Activated T-cell treated with anti-CD3 and anti-CD28 coated beads, Interleukin-2, amount 50 U/mL, for 24 hours (primary cell): ENCODE measurements at places on chromosomes 1 and 21.
A peak's percentile ranks its signal among the peaks of the same experiment; 100 is the strongest.

- peaks cover 87% of the 10 kb centered on the region for H3K4me1 ChIP-seq
- H3K36me3 ChIP-seq, result peaks cover 100% of the 10 kb centered on the region
- peak; percentile 82 for DNase-seq
- peak overlapping the region; percentile 94 for H3K4me3 ChIP-seq
Measured at GRCh38 chr1:116763787-116764465, 9.7 kb downstream of the CD2 start.

DNA sequence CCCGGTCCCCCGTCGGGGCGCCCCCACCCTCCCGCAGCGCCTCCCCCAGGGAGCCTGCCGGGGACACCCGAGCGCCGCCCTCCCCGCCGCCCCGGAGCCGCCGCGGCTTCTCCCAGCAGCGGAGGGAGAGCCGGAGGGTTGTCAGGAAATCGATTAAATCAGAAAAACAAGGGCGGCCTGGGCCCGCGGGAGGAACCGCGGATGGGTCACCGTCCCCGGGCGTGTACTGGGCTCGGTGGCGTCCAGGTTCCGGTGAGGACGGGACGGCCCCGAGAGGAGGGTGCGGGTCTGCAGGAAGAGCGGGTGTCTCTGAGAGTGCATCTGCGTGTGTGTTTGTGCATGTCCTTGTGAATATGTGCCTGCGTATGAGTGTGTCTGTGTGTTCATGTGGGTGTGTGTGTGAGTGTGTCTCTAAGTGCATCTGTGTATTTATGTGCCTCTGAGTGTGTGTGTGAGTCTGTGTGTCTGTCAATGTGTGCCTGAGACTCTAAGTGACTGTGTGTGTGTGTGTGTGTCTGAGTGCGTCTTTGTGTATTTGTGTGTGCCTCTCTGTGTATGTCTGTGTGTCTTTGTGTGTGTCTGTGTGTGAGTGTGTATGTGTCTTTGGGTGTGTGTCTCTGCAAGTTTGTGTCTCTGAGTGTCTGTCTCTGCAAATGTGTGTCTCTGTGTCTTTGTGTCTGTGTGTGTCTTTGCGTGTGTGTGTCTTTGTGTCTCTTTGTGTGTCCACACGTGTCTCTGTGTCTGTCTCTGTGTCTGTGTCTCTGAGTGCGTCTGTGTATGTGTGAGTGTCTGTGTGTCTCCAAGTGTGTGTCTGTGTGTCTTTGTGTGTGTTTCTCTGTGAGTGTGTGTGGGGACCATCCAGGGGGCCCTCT is 1.1 kb downstream of the SPSB1 start:
- H3K27me3 ChIP-seq, result peaks cover 4% of the 10 kb centered on the region
- H3K4me3 ChIP-seq, result no peak overlapping the region
- H3K4me1 ChIP-seq, result peaks cover 14% of the 10 kb centered on the region
- H3K27ac ChIP-seq, result no peak overlapping the region
- peak; percentile 68 for DNase-seq

DNA sequence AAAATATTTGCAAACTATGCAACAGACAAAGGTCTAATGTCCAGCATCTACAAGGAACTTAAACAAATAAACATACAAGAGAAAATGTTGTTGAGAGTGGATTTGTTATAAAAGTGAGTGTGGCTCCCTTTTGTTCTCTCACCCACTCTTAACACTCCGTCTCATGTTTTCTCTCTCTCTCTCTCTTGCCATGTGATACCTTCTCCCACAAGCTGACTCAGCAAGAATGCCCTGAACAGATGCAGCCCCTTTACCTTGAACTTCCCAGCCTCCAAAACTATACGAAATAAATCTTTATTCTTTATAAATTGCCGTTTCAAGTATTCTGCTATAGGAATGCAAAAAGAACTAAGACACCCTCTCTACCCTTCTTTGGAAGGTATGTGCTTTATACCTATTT is 234.1 kb downstream of the ADGRL2 start:
- H3K27ac ChIP-seq, result no peak overlapping the region
- DNase-seq, result no peak
- H3K36me3 ChIP-seq, result no peaks in the 10 kb centered on the region

DNA sequence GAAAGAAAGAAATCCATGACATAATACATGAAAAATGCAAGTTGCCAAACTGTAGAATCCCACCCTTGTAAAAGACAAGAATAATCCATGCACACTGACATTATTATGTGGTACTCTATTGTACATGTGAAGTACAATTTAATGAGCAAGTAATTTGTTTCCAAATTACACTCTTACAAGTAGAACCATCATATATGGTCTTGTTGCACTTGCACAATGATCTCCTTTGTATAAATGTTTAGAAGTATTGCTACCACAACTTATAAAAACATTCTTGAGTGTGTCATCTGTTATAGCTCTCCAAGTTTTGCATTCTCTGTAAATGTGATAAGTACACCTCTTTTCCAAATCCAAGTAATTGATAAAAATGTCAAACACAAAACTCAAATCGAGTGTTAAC is 29.1 kb upstream of the ZNF281 start:
- H3K27ac ChIP-seq, result no peak overlapping the region
- no peak for DNase-seq
- H3K36me3 ChIP-seq, result no peaks in the 10 kb centered on the region
- no peak overlapping the region for H3K4me3 ChIP-seq
- H3K4me1 ChIP-seq, result peaks cover 22% of the 10 kb centered on the region
- H3K27me3 ChIP-seq, result no peaks in the 10 kb centered on the region

DNA sequence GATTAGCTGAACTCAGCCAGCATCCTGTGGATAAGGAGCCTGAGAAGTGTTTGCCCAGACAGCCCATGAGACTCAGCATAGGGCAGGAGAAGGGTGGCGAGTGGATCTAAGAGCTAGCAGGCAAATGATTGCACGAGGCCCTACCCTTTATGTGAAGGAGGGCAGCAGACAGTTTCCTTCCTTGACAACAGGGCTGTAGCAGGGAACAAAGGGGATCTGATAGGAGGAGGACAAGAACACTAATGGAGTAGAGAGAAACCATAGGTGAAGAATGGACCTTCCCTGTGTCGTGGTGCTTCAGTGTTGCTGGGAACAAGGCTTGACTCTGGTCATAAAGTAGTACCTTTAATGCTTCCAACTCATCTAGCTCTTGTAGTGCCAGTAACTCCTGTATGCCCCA is 84.3 kb downstream of the PGM1 start:
- H3K4me1 ChIP-seq, result no peaks in the 10 kb centered on the region
- H3K36me3 ChIP-seq, result no peaks in the 10 kb centered on the region
- H3K27ac ChIP-seq, result no peak overlapping the region
- no peaks in the 10 kb centered on the region for H3K27me3 ChIP-seq

DNA sequence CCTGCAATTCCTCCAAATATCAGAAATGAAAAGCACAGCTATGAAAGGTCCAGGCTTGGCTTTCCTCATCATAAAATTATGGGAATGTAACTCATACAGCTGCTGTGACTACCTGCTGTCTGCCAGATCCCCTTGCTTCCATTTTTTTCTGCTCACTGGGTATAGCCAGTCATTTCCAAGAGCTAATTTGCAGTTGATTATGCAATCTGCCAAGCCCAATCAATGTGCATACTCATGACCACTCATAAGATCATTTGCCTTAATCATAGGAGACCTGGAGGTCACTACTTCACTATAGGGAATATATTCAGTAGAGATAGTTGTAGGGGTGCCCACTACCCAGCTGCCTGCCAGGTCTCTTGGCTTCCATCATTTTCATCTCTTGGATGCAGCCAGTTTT is 417.7 kb upstream of the ZRANB2 start:
- no peaks in the 10 kb centered on the region for H3K27me3 ChIP-seq
- no peaks in the 10 kb centered on the region for H3K36me3 ChIP-seq

- no peak overlapping the region for H3K4me3 ChIP-seq
- no peak for DNase-seq
- no peaks in the 10 kb centered on the region for H3K27me3 ChIP-seq
- H3K4me1 ChIP-seq, result peaks cover 3% of the 10 kb centered on the region
Measured at GRCh38 chr1:201903135-201903534, 14.4 kb downstream of the SHISA4 start.

- peaks cover 23% of the 10 kb centered on the region for H3K4me1 ChIP-seq
- H3K36me3 ChIP-seq, result peaks cover 8% of the 10 kb centered on the region
Measured at GRCh38 chr1:246139745-246140182, 367.3 kb downstream of the SMYD3 start.

DNA sequence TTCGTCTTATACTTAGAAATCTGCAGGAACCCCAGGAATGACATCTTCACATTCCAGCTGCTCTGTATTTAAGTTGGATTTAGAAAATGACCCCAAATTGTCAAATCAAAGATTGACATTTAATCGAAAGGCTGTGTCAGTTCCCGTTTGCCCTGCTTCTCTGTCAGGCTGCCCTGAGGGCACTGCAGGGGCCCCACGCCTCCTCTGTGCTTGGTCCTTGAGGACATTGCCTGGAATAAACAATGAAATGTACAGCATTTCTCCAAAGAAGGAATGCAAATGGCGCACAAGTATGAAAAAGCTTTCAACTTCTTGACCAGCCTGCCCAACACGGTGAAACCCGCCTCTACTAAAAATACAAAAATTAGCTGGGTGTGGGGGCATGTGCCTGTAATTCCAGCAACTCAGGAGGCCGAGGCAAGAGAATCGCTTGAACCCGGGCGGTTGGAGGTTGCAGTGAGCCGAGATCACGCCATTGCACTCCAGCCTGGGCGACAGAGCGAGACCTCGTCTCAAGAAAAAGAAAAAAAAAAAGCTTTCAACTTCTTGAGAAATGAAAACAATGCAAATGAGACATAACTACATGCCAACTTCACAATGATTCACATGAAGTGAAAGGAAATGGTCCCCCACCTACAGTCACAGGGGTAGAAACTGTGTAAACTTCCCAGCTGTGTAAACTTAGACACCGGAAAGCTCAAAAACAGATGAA is 3.0 kb downstream of the TMPRSS3 start:
- peak overlapping the region; percentile 86 for H3K27ac ChIP-seq
- H3K36me3 ChIP-seq, result peaks cover 30% of the 10 kb centered on the region
- H3K4me1 ChIP-seq, result peaks cover 79% of the 10 kb centered on the region
- H3K27me3 ChIP-seq, result no peaks in the 10 kb centered on the region
- DNase-seq, result no peak
- peak overlapping the region; percentile 52 for H3K4me3 ChIP-seq

GRCh38 chr21:14243874-14244273 is 27.9 kb downstream of the RBM11 start:
- no peak overlapping the region for H3K27ac ChIP-seq
- no peak overlapping the region for H3K4me3 ChIP-seq
- no peak for DNase-seq
- peaks cover 11% of the 10 kb centered on the region for H3K4me1 ChIP-seq
- peaks cover 5% of the 10 kb centered on the region for H3K27me3 ChIP-seq

GRCh38 chr1:180360333-180361075 is 130.4 kb downstream of the LHX4 start:
- H3K27ac ChIP-seq, result no peak overlapping the region
- no peak for DNase-seq

GRCh38 chr1:21024918-21025317 is 151.8 kb downstream of the EIF4G3 start:
- peaks cover 21% of the 10 kb centered on the region for H3K4me1 ChIP-seq
- no peak overlapping the region for H3K27ac ChIP-seq
- no peak for DNase-seq
- peaks cover 20% of the 10 kb centered on the region for H3K36me3 ChIP-seq
- no peaks in the 10 kb centered on the region for H3K27me3 ChIP-seq
- H3K4me3 ChIP-seq, result no peak overlapping the region

DNA sequence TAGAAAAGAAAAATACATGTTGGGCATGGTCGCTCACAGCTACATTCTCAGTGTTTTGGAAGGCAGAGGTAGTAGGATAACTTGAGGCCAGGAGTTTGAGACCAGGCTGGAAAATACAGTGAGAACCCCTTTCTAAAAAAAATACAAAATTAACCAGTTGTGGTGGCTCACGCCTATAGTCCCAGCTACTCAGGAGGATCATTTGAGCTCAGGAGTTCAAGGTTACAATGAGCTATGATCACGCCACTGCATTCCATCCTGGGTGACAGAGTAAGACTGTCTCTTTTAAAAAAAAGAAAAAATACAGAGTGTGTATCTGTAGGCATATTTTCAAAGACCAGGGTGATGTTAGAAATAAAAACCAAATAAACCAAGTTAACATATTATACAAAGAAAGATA is 57.8 kb downstream of the HFM1 start:
- H3K36me3 ChIP-seq, result no peaks in the 10 kb centered on the region
- peaks cover 9% of the 10 kb centered on the region for H3K27me3 ChIP-seq
- no peak for DNase-seq
- no peak overlapping the region for H3K27ac ChIP-seq

- no peak overlapping the region for H3K4me3 ChIP-seq
- H3K4me1 ChIP-seq, result no peaks in the 10 kb centered on the region
- H3K36me3 ChIP-seq, result peaks cover under 1% of the 10 kb centered on the region
- H3K27me3 ChIP-seq, result no peaks in the 10 kb centered on the region
Measured at GRCh38 chr1:1623631-1624442, 8.1 kb upstream of the MMP23B start.

DNA sequence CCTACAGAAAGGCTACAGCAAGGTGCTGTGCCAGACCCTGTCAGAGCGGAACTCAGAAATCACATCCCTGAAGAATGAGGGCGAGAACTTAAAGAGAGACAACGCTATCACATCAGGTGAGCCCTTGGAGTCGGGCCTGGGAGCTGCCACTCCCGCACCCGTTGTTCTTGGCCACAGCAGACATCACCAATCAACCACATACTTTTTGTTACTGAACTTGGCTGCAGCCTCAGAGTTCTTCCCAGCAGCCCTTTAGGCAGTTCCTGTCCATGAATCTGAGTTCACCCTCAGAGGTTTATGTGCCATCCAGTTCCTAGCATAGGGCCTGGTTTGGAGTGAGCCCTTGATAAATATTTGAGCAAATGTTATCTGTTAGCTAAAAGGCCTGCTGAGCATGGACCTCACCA is 61.6 kb downstream of the FHAD1 start:
- H3K27ac ChIP-seq, result no peak overlapping the region
- DNase-seq, result no peak
- no peak overlapping the region for H3K4me3 ChIP-seq
- peaks cover 21% of the 10 kb centered on the region for H3K27me3 ChIP-seq

- no peak overlapping the region for H3K27ac ChIP-seq
- no peaks in the 10 kb centered on the region for H3K27me3 ChIP-seq
- no peaks in the 10 kb centered on the region for H3K36me3 ChIP-seq
- H3K4me1 ChIP-seq, result no peaks in the 10 kb centered on the region
- no peak for DNase-seq
- H3K4me3 ChIP-seq, result no peak overlapping the region
Measured at GRCh38 chr1:56133522-56134472, 445.6 kb downstream of the PLPP3 start.

GRCh38 chr1:150807249-150808023 is 624 bp downstream of the CTSK start:
- H3K36me3 ChIP-seq, result peaks cover 7% of the 10 kb centered on the region
- no peaks in the 10 kb centered on the region for H3K27me3 ChIP-seq
- H3K4me1 ChIP-seq, result peaks cover 12% of the 10 kb centered on the region
- no peak overlapping the region for H3K27ac ChIP-seq
- no peak overlapping the region for H3K4me3 ChIP-seq
- no peak for DNase-seq
